Endothelial cell of umbilical vein (primary cell): ENCODE measurements at places on chromosomes 1 and 21. TPM values are rescaled to one million over a fixed set of nuclear protein-coding genes. Genes with fewer than 3 reads are reported as not detected.

Gene TNFRSF18
- total RNA-seq: not detected in 2 replicates

Gene HES4
- 32.0 and 37.6 TPM in 2 replicates for total RNA-seq

Gene OVAAL
- not detected in 2 replicates for total RNA-seq

Gene LRRC39
- total RNA-seq: 0.40 and 0.67 TPM in 2 replicates

GRCh38 chr1:2637442-2638145, 4.8 kb upstream of the MMEL1 start:
- no peak overlapping the region for H3K4me3 ChIP-seq
- H3K36me3 ChIP-seq: no peaks in the 10 kb centered on the region
- H3K27ac ChIP-seq: no peak overlapping the region
- DNase-seq: no peak
- H3K27me3 ChIP-seq: no peaks in the 10 kb centered on the region
- peaks cover 8% of the 10 kb centered on the region for H3K4me1 ChIP-seq

- peaks cover 3% of the 10 kb centered on the region for H3K4me1 ChIP-seq
- no peaks in the 10 kb centered on the region for H3K36me3 ChIP-seq
- no peaks in the 10 kb centered on the region for H3K27me3 ChIP-seq
- H3K27ac ChIP-seq: no peak overlapping the region
Observed at GRCh38 chr1:67647036-67647798, 37.8 kb upstream of the GADD45A start.

- no peak overlapping the region for H3K4me3 ChIP-seq
- peaks cover 4% of the 10 kb centered on the region for H3K4me1 ChIP-seq
- H3K36me3 ChIP-seq: no peaks in the 10 kb centered on the region
Observed at GRCh38 chr1:228935855-228936727, 200.8 kb downstream of the RHOU start.

DNA sequence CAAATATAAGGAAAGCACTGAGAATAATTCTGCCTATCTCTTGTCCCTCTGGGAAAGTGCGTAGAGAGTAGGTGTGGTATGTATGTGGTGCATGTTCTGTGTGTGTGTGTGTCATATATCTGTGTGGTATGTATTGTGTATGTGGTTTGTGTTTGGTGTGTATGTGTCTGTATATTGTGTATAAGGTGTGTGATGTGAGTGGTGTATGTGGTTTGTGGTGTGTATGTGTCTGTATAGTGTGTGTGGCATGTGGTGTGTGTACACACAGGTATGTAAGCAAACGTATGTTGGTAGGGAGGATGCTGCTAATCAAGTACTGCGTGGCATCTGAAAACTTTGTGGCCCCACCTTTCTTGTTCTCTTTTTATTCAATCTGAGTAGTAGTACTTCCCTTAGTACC, 68.3 kb upstream of the LAX1 start:
- peaks cover 5% of the 10 kb centered on the region for H3K36me3 ChIP-seq
- H3K27ac ChIP-seq: no peak overlapping the region
- no peak overlapping the region for H3K4me3 ChIP-seq
- no peak for DNase-seq

- H3K4me3 ChIP-seq: no peak overlapping the region
- DNase-seq: peak; percentile 74
- no peak overlapping the region for H3K27ac ChIP-seq
- no peaks in the 10 kb centered on the region for H3K27me3 ChIP-seq
Observed at GRCh38 chr1:185670187-185670627, 64.0 kb upstream of the HMCN1 start.

DNA sequence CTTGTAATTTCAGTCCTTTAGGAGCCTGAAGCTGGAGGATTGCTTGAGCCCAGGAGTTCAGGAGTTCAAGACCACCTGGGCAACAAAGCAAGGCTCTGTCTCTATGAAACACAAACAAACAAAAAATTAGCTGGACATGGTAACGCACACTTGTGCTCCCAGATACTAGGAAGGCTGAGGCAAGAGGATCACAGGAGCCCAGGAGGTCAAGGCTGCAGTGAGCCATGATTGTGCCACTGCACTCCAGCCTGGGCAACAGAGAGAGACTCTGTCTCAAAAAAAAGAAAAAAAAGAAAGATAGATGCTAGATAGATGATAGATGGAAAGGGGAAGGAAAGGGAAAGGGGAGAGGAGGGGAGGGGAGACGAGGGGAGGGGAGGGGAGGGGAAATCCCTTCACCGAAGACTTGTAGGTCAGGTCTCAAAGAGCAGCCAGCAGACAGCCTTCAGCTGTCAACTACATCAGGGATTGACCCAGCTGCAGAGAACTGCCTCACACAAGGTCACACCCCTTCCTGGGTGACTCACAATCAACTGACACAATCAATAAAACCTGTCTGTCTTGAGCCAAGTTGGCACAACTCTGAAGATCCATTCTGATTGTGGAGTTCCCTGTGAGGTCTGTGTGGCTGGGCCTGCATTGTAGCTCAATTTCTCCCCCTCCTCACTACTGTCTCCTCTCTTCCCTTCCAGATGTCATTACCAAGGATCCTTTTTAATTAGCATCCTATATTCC, 200.6 kb downstream of the RGS7 start:
- DNase-seq: peak; percentile 28
- H3K4me3 ChIP-seq: no peak overlapping the region

DNA sequence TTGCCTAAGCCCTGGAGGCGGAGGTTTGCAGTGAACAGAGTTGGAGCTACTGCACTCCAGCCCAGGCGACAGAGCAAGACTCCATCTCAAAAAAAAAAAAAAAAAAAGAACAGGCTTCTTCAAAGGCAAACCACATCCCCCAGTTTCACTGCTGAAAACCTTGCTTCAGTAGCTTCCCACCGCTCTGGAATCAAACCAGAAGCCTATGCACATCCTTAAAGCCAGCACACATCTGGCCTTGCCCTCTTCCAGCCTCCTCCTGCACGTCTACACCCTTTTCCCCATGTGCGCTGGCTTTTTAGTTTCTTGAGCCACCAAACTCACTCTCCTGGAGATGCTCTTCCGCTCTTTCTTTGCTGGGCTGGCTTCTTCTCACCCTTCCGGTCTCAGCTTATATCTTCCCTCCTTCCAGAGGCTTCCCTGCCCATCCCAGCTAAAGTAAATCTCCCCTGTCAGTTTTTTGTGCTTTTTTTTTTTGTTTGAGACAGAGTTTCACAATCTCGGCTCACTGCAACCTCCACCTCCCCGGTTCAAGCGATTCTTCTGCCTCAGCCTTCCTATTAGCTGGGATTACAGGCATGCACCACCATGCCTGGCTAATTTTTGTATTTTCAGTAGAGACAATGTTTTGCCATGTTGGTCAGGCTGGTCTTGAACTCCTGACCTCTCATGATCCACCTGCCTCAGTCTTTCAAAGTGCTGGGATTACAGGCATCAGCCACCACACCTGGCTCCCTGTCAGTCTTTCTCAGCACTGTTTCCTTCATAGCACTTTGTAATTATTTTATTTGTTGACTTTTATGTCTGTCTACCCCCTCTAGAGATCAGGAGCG, 42.0 kb upstream of the ID3 start:
- H3K27me3 ChIP-seq: peaks cover 2% of the 10 kb centered on the region
- H3K27ac ChIP-seq: no peak overlapping the region
- H3K4me1 ChIP-seq: no peaks in the 10 kb centered on the region
- no peaks in the 10 kb centered on the region for H3K36me3 ChIP-seq

- H3K4me1 ChIP-seq: peaks cover 7% of the 10 kb centered on the region
- no peak overlapping the region for H3K27ac ChIP-seq
- H3K36me3 ChIP-seq: peaks cover 5% of the 10 kb centered on the region
- no peaks in the 10 kb centered on the region for H3K27me3 ChIP-seq
- no peak overlapping the region for H3K4me3 ChIP-seq
Observed at GRCh38 chr21:44047996-44048560, 36.0 kb downstream of the TRAPPC10 start.

DNA sequence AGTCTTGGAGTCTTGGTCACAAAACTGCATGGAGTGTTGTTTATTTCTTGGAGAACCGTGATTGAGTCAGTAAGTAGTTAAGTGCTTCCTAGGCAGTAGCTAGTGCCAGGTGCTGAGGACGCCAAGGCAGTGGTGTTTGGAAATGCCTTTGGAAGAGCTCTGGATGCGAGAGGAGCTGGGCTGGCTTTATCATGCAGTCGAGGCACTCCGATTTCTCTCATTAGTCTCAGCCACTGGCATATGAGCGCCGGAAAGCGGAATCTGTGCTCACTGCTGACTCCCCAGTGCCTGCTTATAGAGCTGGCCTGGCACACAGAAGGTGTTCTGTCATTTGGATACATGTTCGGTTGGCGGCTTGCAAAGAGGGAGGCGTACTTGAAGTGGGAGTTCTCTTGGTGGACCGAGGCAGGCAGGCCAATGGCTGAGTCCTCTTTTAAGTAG, 3.6 kb downstream of the TENT5C start:
- H3K4me3 ChIP-seq: no peak overlapping the region
- peaks cover 22% of the 10 kb centered on the region for H3K27me3 ChIP-seq
- H3K36me3 ChIP-seq: no peaks in the 10 kb centered on the region
- peaks cover 15% of the 10 kb centered on the region for H3K4me1 ChIP-seq

- H3K36me3 ChIP-seq: no peaks in the 10 kb centered on the region
- peaks cover 10% of the 10 kb centered on the region for H3K4me1 ChIP-seq
- H3K27ac ChIP-seq: no peak overlapping the region
- H3K27me3 ChIP-seq: no peaks in the 10 kb centered on the region
- DNase-seq: peak; percentile 77
Observed at GRCh38 chr1:94100785-94101612, 19.9 kb downstream of the ABCA4 start.

DNA sequence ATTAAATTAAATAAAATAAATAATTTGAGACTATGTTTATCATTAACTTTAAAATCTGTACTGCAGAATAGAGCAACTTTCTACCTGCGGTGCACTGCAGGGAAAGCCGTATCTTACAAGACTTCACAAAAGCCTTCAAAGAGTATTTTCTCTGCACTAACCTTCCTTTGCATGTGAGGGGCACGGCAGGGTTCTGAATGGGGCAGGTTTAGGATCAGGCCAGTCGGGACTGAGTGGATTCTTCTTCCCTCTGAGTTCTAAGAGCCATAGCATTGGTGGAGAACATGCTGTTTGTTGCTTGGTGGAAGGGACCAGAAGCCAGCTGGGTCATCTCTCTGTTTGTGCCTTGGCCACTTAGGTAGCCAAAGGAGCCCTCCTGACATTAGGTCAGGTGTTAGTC, 55.2 kb upstream of the LGALS8 start:
- no peaks in the 10 kb centered on the region for H3K36me3 ChIP-seq
- no peak overlapping the region for H3K27ac ChIP-seq
- H3K4me1 ChIP-seq: no peaks in the 10 kb centered on the region
- DNase-seq: no peak
- no peak overlapping the region for H3K4me3 ChIP-seq

DNA sequence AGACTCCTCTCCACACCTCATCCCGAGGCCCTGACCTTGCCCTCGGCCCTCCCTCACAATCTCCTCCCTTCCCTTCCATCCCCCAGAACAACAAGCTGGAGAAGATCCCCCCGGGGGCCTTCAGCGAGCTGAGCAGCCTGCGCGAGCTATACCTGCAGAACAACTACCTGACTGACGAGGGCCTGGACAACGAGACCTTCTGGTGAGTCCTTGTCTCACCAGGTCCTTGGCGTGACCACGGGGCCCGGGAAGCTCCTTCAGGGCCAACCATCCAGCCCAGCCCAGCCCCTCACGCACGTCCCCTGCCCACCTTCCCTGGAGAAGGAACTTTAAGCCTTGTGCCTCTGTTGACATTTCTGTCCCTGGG, 15.6 kb downstream of the PODN start:
- no peak overlapping the region for H3K27ac ChIP-seq
- H3K27me3 ChIP-seq: no peaks in the 10 kb centered on the region
- no peak for DNase-seq
- H3K4me3 ChIP-seq: no peak overlapping the region

DNA sequence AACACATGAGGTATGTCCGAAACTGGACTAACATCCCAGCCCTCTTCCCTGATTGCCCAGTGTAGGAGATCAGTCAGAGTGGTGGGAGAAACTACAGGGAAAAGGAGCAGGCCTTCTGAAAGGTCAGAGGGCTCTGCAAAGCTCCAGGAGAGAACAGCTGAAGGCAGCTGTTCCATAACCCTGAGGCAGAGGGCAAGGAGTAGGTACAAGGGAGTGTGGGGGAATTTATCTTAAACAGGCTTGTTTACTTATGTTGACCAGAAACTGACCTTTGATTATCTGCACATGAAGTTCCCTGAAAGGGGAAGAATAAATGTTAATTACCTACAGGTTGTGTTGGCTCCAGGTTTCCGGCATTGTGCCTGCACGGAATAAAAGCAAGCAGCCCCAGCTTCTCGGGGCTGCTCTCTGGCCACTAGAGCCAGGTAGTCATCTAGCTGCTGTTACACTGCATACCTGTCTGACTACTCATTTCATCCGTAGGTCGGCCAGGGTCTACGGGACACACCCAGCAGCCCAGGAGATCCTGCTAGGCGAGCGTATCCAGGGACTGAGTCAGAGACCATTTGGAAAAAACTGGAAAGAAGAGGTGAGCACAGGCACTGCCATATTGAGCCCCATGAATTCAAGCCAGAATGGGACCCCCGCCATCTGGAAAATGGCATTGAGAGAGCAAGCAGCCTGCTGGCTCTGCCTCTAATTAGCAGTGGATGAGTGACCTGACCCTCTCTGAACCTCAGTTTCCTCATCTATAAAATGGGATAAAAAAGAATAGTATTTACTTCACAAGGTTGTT, 14.9 kb upstream of the PAQR7 start:
- H3K36me3 ChIP-seq: no peaks in the 10 kb centered on the region
- H3K4me1 ChIP-seq: no peaks in the 10 kb centered on the region
- no peaks in the 10 kb centered on the region for H3K27me3 ChIP-seq
- no peak overlapping the region for H3K4me3 ChIP-seq

DNA sequence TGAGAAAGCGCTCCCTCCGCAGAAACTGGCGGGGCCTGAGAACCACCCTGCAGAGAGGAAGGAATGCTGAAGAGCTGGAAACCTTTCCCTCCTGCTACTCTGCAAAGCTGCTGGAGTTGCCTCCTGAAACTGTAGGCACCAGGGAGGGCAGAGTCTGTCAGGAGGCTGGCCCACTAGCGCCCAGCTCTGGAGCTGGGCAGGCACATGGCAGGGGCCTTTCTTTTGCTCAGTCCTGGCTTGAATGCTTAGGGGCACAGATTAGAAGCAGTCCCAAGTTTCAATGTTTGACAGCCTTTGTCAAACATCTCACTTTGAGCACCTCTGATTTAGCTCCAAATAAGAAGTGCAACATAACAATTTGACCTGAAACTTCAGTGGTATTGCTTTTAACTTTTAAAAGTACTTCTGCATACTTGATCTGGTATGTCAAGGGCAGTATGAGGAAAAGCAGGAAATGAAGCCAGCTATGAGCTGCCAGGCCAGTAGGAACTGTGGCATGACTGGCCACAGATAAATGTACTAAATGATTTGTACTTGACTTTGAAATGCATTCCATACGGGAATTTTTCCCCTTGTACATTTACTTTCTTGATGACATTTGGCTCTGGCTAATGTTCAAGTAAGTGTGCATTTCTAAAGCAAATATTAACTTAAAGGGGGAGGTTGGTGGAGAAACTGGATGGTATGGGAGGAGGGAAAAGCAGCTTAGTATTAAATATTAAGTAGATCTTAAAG, 7.2 kb downstream of the C1orf116 start:
- peak; percentile 11 for DNase-seq
- no peaks in the 10 kb centered on the region for H3K27me3 ChIP-seq
- H3K36me3 ChIP-seq: no peaks in the 10 kb centered on the region
- H3K4me3 ChIP-seq: no peak overlapping the region

- peak; percentile 23 for DNase-seq
- no peak overlapping the region for H3K27ac ChIP-seq
- H3K4me3 ChIP-seq: no peak overlapping the region
- no peaks in the 10 kb centered on the region for H3K27me3 ChIP-seq
- H3K36me3 ChIP-seq: peaks cover 5% of the 10 kb centered on the region
Observed at GRCh38 chr1:85544689-85545215, 35.8 kb upstream of the CCN1 start.
